ENCODE measurements at places on chromosomes 5 and 9. TPM values are rescaled to one million over a fixed set of nuclear protein-coding genes. Genes with fewer than 3 reads are reported as not detected.

Gene PCDHA2
- total RNA-seq, result not detected

Gene FYB1
- under 0.01 TPM for total RNA-seq

Gene MARVELD2
- 2.0 TPM for total RNA-seq

Gene PCDHGA6
- total RNA-seq, result 2.2 TPM

Gene KIF27
- total RNA-seq, result 3.1 TPM

Gene FAM13B
- 20.1 TPM for total RNA-seq

Gene NADK2
- total RNA-seq, result 19.1 TPM

Gene CCL28
- total RNA-seq, result 1.4 TPM

Gene CTNND2
- under 0.01 TPM for total RNA-seq

Data from subcutaneous preadipocyte (primary cell).